Progenitor cell of endocrine pancreas (in vitro differentiated cells): ENCODE measurements at places on chromosomes 2 and 18.

- DNase-seq, result no peak
Measured at GRCh38 chr2:152354909-152355308, 19.9 kb downstream of the FMNL2 start.

GRCh38 chr2:54665436-54665856 lies 58.0 kb upstream of the EML6 start:
- DNase-seq, result no peak

DNA sequence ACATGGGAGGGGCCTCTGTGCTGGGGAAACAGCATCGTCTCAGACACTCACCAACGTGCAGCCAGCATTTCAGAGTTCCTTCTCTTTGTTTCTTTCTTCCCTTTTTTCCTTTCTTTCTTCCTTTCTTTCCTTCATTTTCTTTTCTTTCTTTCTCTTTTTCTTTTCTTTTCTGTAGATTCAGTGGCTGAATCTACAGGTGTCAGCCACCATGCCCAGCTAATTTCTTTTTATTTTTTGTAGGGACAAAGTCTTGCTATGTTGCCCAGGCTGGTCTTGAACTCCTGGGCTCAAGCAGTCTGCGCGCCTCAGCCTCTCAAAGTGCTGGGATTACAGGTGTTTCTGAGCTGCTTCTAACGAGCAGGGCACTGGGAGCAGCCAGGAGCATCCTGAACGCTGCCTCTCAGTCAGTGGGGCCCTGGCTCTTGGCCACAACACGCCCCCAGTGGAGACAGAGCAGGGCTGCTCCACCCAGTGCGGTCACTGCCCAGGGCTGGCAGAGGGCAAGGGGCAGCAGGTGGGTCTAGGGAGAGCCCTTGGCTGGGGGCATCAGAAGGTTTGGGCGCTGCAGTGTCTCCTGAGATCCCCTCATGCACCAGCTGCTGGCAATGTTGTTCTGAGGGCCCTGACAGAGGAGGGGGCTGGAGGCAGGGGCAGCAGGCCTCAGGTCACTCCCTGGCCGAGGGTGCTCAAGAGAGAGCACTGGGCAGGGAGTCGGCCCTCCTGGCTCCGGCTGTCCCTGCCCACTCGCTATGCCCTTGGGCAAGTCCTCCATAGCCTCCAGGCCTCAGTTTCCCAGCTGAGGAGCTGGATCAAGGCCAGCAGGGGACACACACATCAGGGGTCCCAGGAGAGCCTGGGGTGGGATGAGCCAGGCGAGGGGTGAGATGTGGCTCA lies 4.7 kb upstream of the KLHL30 start:
- DNase-seq, result no peak

- no peak for DNase-seq
Measured at GRCh38 chr2:6755456-6755855, 110.3 kb downstream of the CMPK2 start.

DNA sequence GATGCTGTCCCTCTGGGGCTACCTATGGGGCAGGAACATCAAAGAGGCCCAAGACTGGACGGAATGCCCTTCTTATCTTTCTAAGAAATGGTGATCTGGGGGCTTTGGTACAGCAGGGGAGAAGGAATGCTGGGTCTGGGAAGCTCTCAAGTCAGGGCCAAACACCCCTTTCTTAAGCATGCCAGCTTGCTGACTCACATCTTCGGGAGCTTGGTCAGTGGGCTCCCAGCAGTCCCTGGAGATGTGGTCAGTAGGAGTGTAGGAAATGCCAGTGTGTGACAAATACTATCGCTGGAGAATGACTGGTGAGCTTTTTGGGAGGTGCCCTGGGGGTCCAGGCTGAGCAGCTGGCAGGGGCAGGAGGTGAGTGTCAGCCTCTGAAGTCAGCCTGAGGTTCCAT lies 105.0 kb upstream of the CDC42EP3 start:
- no peak for DNase-seq

- no peak for DNase-seq
Measured at GRCh38 chr2:47218899-47219525, 63.9 kb upstream of the STPG4 start.
